ENCODE measurements at places on chromosomes 12 and 14. TPM values are rescaled to one million over a fixed set of nuclear protein-coding genes. Genes with fewer than 3 reads are reported as not detected.

Gene TC2N
- total RNA-seq = 28.6 TPM

Gene HOXC12
- total RNA-seq = not detected

Gene GALNT16
- total RNA-seq = 10.4 TPM

Gene SIX1
- 7.1 TPM for total RNA-seq

Gene CCDC175
- 0.41 TPM for total RNA-seq

Gene GPR137C
- not detected for total RNA-seq

Gene SLC2A13
- 13.2 TPM for total RNA-seq

Gene STAC3
- total RNA-seq = not detected

Gene LMBR1L
- total RNA-seq = 114 TPM

Gene ENDOU
- total RNA-seq = 0.28 TPM

Gene GON7
- total RNA-seq = 8.4 TPM

Gene FOXN4
- not detected for total RNA-seq

Gene PRIMA1
- total RNA-seq = 0.48 TPM

Gene RNASE7
- not detected for total RNA-seq

Gene CD163
- 15.2 TPM for total RNA-seq

Gene ABCD4
- 45.0 TPM for total RNA-seq

Gene CRIP1
- total RNA-seq = 64.7 TPM

Gene AQP6
- not detected for total RNA-seq

Gene CHST11
- 82.1 TPM for total RNA-seq

Gene KCNK13
- not detected for total RNA-seq

Gene TMTC1
- total RNA-seq = 59.2 TPM

Gene ZNF385A
- total RNA-seq = 5.8 TPM

Gene ABHD12B
- not detected for total RNA-seq

Gene C12orf43
- total RNA-seq = 19.2 TPM

Gene FSCB
- total RNA-seq = not detected

Gene MSRB3
- total RNA-seq = 90.3 TPM

Gene ERP27
- 2.6 TPM for total RNA-seq

Gene SOCS2
- 345 TPM for total RNA-seq

Gene EGLN3
- total RNA-seq = 8.0 TPM
